ENCODE measurements at places on chromosomes 11 and 22. TPM values are rescaled to one million over a fixed set of nuclear protein-coding genes. Genes with fewer than 3 reads are reported as not detected.

CLDN25 gene
- not detected for total RNA-seq

CDC42BPG gene
- total RNA-seq = 9.7 TPM

CHEK2 gene
- total RNA-seq = 4.0 TPM

SMTNL1 gene
- not detected for total RNA-seq

OR10A2 gene
- total RNA-seq = not detected

MUC5B gene
- total RNA-seq = not detected

HTR3B gene
- total RNA-seq = not detected

KRTAP5-2 gene
- not detected for total RNA-seq

DESI1 gene
- 12.7 TPM for total RNA-seq

ISX gene
- total RNA-seq = not detected

PIM3 gene
- total RNA-seq = 224 TPM

OR52B6 gene
- total RNA-seq = not detected

RPS19BP1 gene
- 65.8 TPM for total RNA-seq

NRXN2 gene
- total RNA-seq = 0.05 TPM

CASP5 gene
- total RNA-seq = not detected

PLEKHB1 gene
- total RNA-seq = 34.6 TPM

RIMBP3C gene
- total RNA-seq = 0.14 TPM

GSTT2B gene
- total RNA-seq = not detected

ARHGAP20 gene
- total RNA-seq = not detected

OTOG gene
- total RNA-seq = not detected

ANKK1 gene
- total RNA-seq = 1.2 TPM

DDI1 gene
- not detected for total RNA-seq

TUG1 gene
- total RNA-seq = 86.2 TPM

GGTLC2 gene
- not detected for total RNA-seq

SLC37A2 gene
- 0.34 TPM for total RNA-seq

ANKRD13D gene
- 160 TPM for total RNA-seq

SCGB1D2 gene
- total RNA-seq = not detected

C11orf86 gene
- not detected for total RNA-seq

PATE1 gene
- not detected for total RNA-seq

MCAM gene
- 16.5 TPM for total RNA-seq

DGCR2 gene
- total RNA-seq = 35.5 TPM

PPME1 gene
- total RNA-seq = 16.3 TPM

RASSF10 gene
- not detected for total RNA-seq

CRYBB2 gene
- total RNA-seq = not detected

FGF19 gene
- not detected for total RNA-seq

CHRM1 gene
- not detected for total RNA-seq

OR52H1 gene
- 0.22 TPM for total RNA-seq

GNAZ gene
- 0.38 TPM for total RNA-seq

RPL3 gene
- total RNA-seq = 3,952 TPM

SEZ6L gene
- total RNA-seq = not detected

MMP13 gene
- total RNA-seq = not detected

FIBIN gene
- total RNA-seq = not detected

TRMU gene
- total RNA-seq = 65.4 TPM

APOA4 gene
- not detected for total RNA-seq

MRGPRF gene
- total RNA-seq = not detected

ADAMTS8 gene
- total RNA-seq = not detected

MYO18B gene
- total RNA-seq = 0.22 TPM

BDNF gene
- not detected for total RNA-seq

RAB39A gene
- total RNA-seq = not detected

RFPL1 gene
- not detected for total RNA-seq

TUBA8 gene
- 1.1 TPM for total RNA-seq

Data from CD4-positive, alpha-beta T cell (primary cell).